ENCODE measurements at places on chromosomes 13 and 19.

DNA sequence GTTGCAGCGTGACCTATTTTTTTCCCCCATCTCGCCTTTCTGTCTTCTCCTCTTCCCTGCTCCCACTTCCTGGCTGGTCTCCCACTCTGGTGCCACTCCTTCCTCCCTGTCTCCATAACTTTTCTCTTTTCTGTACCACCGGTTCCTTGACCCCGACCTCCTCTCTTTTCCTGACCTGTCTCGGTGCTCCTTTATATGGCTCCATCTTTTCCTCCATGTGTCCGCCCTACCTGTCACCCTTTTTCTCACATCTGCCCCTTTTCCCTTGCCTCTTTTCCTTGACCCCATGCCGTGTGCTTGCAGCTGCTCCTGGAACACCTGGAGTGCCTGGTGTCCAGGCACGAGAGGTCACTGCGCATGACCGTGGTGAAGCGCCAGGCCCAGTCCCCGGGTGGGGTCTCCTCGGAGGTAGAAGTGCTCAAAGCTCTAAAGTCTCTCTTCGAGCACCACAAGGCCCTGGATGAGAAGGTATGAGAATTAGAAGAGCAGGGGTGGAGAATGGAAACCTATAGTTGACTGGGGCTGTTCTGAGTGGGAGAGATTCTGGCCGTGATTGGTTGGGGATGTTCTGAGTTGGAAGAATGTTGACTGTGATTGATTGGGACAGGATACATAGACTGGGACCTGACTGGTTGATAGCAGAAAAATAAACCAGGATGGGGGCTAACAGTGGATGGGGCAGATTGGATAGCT is 9.3 kb downstream of the PPFIA3 start:
- no peak for DNase-seq

DNA sequence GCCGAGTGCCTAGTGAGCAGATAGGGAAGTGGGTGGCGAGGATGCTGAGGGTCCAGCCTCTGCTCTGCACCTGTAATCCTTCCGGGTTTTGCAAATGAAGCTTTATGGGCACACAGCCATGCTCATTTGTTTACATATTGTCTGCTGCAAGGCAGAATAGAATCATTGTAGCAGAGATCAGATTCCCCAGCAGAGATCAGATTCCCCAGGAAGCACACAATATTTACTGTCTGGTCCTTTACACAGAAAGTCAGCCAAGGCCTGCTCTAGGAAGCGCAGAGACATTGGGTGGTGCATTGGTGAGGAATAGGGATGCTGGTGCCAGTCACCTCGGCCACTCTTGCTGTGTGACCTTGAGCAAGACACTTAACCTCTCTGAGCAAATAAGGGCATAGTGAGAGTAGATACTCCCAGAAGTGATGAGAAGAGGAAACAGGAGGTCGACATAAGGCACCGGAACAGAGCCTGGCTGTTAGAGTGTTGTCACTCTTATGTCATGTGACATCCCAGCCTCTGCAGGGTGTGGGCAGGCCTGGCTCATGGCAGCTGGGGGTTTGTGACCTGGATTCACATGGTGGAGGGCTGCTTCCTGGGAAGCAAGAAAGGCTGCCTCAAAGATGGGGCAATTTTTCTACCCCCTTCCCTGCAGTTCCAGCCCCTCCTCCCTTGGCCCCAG is 25.6 kb downstream of the CARM1 start:
- no peak for DNase-seq

GRCh38 chr19:2039089-2039958 is 11.7 kb downstream of the MKNK2 start:
- DNase-seq = no peak

DNA sequence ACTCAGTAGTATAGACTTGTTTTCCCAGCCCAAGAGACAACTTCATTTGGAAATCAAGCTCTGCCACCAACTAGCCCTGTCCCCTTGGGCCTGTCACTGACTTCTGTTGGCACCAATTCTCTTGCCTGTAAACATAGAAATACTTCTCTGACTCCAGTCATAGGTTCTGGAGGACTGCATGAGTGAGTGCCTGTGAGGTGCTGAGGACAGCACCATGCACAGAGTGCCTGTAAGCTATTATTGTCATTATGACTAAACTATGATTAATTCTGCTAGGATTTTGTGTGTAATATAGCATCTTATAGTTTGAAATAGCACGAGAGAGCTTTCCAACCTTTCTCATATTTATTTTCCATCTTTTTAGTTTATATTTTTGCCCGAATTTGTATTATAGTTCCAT is 247.9 kb downstream of the MYO16 start:
- no peak for DNase-seq

- DNase-seq = no peak
Measured at GRCh38 chr13:71939186-71939585, 72.2 kb upstream of the DACH1 start.

DNA sequence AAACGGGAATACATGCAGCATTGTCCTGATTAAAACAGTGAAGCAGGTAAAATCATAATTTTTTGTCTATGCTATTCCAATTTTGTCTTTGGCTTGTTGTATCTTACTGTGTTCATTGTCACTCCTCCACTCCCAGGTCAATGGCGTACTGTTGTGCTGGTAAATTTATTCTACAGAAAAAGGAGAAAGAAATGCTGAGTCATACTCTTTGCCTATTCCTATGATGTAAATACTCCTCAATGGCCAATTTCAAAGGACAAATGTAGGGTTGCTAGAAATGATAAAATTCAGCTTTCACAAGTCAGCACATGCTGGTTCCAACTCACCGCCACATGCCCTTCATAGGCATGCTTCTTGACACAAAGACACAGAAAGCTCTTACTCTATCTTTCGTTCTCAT is 694.4 kb upstream of the PCDH20 start:
- no peak for DNase-seq

DNA sequence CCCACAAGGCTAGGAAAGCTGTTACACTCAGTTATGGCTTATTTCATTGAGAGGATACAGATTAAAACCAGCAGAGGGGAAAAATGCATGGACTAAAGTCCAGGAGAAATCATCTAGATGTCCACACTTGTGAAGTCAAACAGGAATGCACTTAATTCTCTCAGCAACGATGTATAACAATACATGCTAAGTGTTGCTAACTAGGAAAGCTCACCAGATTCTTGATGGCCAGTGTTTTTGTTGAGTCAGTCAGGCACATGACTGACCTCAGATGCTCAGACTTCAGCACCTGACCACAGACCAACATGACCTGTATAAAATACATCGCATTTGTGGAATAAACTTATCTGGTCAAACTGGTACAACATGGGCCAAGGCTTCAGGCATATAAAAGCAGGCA is 470.2 kb upstream of the PRR20A start:
- no peak for DNase-seq

GRCh38 chr13:74246487-74246886 is 112.3 kb upstream of the KLF12 start:
- peak; percentile 11 for DNase-seq

DNA sequence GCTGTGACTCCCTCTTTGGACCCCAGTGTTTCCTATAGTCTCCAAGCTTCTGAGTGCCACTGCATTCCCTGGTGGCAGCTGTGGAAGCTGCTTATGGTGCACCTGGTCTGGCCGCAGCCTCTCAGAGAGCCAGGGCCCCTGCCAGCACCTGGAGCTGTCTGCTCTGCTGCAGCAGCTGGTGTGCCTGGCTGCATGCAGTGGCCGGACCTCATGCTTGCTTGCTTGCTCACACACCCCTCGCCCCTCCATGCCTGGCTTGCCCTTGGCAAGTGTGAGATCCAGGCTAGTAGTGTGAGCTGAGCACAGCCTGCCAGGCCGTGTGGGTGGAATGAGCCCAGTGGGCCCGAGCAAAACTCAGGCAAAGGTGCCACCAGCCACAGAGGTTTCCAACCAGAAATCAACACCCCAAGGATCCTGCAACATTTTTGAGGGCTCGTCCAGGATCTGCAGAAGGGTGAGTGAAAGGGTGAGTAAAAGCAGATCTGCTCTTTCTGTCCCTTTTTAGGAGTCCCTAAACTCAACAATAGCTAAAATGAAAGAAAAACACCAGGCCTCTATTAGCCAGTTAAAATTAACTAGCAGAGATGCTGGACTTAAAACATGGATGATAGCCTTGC is 7.6 kb upstream of the MLLT1 start:
- no peak for DNase-seq

- no peak for DNase-seq
Measured at GRCh38 chr13:85216576-85216975, 582.6 kb downstream of the SLITRK6 start.

- DNase-seq = no peak
Measured at GRCh38 chr19:51568456-51568855, 2.6 kb upstream of the ZNF175 start.

- DNase-seq = no peak
Measured at GRCh38 chr13:82248762-82249161, 1633.5 kb downstream of the SLITRK1 start.

DNA sequence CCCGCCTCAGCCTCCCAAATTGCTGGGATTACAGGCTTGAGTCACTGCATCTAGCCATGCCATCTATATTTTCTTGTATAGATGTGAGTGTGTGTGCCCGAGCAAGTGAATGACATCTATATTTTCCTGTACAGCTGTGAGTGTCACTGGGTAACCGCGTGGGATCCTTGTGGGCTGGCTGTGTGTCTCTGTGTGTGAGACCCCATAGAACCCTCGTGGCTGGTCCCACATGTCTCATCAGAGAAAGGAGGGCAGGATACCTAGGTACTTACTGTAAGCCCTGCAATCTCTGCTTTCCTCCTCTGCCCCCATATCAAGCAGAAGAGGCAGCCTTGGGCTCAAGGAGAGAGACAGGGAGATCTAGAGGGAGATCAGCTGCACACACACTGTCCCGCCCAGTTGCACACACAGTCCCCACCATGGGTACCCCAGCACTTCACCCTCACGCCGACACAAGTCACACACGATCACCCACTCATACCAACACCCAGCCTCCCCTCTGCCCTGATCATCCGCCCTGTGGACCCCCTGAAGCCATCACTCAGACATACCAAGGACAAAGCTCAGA is 655 bp downstream of the DENND1C start:
- DNase-seq = no peak

- no peak for DNase-seq
Measured at GRCh38 chr13:110648146-110648819, 32.9 kb downstream of the NAXD start.

DNA sequence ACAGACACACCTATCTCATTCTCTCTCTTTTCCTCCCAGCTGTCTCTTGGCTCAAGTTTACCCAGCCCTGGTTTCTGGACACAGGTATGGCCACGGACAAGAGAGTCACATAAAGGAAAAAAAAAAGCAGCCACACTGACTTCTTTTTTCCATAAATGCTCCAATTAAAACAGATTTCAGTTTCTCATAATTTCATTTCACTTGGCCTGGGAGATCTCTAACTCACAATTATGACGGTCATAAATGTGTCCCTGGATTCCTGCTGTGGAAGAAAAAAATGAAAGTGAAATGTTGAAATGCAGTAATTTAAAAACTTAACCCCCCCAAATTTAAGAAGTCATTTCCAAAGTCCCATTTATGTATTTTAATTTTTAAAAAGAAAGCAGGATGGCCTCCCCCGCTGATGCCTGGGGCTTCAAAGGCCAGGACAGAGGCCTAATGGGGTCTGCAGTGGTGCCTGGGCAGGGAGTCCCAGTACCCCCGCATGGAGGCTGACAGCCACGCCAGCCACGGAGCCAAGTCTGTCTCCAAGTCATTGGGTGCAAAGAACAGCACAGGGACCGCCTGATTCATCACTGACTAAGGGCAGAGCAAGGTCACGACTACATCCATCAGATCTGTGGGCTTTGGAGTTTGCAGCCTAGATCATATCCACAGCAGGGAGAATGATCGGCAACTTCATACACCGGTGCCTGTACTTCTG is 79.7 kb downstream of the TSHZ3 start:
- DNase-seq = no peak

DNA sequence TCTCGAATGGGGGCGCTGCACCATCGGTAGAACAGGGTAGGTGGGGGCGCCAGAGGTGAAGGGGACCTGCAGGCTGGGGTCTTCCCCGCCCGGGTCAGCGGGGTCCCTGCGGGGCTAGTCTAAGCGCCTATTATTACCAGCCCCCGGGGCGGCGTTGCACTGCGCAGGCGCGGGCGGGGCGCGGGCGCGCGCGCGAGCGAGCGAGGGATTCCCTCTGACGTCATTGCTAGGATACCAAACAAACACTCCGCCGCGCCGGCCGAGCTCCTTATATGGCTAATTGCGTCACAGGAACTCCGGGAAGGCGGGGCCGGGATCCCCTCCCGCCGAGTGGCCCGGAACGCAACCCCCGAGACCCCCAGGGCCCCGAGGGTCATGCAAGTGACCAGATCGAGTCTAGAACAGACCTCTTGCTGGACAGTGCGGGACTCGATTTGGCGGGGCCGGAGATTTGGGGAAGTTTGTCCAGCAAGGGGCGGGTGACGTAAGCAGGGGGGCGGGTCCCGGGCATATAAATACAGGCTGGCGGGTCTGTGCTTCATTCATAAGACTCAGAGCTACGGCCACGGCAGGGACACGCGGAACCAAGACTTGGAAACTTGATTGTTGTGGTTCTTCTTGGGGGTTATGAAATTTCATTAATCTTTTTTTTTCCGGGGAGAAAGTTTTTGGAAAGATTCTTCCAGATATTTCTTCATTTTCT is at the start of gene FOSB:
TSS of gene FOSB (plus strand) at position 541 of the 703 bp plus-strand sequence. CDS start 591 bp downstream, outside the sequence.
- peak; percentile 96 for DNase-seq

DNA sequence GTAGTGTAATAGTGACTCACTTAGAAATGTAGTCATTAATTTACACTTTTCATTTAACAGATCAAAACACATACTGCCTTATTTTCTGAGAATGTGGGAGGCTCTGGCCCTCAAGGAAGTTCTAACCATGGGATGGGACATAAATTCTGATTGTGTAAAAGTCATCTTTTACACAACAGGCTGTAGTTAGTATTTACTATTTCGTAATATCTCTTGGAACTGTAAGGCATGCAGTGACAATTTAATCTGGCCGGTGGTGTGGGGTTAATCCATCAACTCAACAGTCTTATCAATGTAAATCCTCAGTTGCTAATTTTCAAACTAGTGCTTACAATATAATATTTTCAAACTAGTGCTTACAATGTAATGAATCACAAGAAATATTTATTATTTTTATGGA is 1599.2 kb downstream of the EFNB2 start:
- DNase-seq = no peak

DNA sequence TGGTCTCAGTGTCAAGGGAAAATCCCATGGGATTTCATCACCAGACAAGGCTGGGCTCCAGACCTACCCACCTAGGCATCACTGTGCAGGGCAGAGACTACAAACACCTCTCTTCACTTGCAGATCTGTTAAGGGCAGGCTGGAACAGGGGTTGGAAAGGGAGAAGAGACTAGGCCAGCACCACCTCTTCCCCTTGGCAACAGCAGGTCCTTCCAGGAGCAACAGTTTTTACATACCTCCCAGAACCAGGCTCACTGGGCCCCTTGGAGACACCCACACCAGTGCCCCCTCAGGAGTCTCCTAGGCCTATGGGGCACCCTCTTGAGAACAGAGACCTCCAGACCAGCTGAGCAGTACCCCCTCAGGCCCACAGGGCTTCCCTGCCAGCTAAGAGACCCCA is 2.5 kb upstream of the UBE2M start:
- DNase-seq = no peak
